ENCODE measurements at places on chromosomes 1 and 21.

- DNase-seq, result peak; percentile 13
Measured at GRCh38 chr1:56645677-56646305, 677 bp downstream of the PRKAA2 start.

DNA sequence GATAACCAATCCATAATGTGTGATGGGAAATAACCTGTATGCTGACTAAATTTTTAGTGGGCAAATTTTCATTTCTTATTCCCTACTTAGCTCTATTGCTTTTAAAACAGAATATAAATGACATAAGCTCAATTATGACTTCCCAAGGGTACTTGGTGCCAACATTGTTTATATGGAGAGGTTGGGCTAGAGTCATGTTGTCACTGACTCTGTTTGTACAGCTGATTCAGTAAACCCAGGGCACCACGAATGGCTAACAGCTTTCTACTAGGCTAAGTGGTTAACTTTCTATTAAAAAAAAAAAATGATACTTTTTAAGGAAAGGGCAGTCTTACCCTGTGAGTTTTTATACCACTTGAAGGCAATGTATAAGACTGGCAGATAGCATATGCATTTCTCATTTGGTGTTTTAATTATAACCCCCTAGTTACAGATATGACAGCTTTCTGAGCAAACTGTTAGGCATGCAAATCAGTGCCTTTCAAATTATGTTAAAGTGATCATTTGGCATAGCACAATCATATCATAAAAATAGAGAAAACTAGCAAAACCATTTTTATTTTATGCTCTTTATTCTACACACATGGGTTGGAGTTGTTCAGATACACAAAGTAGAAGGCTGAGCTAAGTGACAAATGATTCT is 147.1 kb downstream of the DNM3 start:
- DNase-seq, result no peak

GRCh38 chr1:203280061-203280460 is 25.3 kb upstream of the BTG2 start:
- no peak for DNase-seq

DNA sequence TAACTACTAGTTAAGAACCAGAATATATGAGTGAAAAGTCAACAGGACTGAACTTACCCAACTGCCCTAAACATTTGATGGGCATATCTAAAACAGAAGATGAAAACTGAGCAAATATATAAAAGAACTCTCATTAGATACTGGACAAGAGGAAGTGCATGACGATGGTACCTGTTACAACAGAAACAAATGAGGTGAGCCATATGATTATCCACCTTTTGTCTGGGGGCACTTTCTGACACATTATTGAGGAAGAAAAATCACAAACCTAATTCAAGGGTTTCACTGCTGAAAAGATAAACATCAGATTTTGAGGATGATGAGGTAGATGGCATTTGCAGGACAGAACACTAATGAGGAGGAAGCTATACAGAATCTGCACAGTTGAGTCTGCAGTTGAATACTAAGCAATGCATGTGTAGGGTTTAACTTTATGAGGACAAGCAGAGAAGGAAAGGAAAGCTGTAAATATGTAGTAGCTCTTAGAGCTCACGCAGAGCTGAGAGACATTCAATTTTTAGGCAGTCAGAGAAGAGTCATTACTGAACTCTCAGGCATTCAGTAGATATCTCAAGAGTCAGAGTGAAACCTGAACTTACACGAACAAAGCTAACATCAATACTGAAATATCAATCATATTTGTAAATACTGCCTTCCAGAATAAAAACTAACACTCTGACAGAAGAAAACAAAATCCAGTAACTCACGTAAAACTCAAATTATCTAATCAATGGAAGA is 262.1 kb downstream of the AKT3 start:
- no peak for DNase-seq

DNA sequence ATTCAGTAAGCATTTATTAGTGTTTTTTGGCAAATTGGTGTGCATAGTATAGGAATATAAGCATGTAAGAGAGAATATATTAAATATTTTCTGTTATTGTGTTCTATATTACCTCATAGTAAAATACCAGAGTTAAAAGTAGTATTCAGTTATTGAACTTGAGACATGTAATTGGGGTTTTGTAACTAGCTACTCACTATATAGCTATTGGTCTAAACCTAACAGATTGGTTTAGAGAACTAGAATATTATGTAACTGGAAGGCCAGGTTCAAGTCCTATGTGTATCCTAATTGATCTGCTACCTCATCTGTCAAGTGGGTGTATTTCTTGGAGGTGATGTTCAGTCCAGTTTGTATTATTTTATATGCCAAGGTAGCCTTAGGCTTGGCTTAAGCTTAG is 26.3 kb downstream of the CLIC4 start:
- DNase-seq, result no peak

GRCh38 chr1:109268431-109269211 is 14.3 kb downstream of the PSRC1 start:
- DNase-seq, result no peak

- peak; percentile 22 for DNase-seq
Measured at GRCh38 chr1:67749844-67750690, 65.1 kb downstream of the GADD45A start.

DNA sequence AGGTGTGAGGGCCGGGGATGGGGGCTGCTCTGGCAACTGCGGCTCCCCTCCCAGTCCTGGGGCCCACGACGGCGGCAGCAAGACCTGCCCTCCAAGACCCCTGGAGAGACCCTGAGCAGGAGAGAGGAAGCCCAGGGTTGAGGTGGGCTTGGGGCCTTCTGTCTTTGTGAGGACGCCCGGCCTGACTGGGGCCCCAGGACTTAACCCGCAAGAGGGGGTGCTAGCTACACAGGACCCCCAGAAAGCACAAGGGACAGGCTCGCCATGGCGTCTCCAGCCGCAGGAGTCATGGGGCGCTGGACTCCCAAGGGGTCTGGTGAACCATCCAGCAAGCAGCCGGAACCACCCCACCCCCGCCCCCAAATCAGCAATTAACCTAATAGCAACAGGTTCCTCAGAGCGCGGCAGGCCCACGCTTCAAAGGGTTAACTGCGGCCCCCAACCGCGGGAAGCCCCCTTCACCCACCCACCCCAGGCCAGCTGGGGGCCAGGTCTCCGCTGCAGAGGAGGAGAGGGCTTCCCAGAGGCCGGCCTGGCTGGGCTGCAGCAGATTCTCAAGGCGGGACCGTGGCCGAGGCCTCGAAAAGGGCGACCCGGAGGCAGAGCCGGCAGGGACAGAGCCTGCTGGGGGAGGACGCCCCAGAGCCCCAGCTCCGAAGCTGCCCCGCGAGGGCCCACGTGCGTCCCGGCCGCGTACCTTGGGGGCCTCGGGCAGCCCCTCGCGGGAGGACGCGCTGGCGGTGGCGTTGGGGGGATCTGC is 525 bp downstream of the C1QTNF12 start:
- no peak for DNase-seq

DNA sequence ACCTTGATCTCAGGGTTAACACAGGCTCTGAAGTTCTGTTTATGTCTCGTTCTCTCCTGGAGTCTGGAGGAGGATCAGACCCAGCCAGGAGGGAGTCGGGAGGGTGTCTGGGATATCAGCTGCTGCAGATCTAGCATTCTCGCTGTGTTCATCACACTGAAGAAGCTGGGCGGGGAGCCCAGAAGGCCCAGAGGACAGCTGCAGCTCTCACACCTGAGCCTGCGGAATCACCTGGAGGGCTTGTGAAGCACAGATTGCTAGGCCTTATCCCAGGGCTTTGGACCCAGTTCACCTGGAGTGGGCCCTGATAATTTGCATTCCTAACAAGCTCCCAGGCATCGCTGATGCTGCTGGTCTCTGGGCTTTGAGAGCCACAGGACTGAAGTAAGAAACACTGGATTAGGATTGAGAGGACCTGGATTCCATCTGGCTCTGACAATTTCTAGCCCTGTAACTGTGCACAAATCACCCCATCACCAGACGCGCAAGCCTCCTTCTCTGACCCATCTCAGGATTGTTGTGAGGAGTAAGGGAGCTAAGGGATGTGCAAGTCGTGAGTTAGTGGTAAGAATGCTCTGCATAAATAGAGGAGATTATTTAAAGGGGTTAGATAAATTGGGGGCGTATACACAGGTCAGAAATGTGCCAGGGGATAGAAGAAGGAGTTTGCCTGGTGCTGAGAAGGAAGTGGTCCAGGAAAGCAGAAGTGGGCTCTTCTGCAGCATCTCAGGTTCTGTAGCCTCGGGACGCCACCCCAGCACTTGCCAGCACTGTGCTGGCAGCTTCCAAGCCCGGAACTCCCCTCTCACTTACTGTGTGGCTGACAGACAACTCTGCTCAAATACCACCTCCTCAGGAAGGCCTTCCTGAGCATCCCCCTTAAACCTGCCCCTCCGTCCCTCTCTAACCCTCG is 19.1 kb downstream of the ABCA4 start:
- DNase-seq, result no peak

DNA sequence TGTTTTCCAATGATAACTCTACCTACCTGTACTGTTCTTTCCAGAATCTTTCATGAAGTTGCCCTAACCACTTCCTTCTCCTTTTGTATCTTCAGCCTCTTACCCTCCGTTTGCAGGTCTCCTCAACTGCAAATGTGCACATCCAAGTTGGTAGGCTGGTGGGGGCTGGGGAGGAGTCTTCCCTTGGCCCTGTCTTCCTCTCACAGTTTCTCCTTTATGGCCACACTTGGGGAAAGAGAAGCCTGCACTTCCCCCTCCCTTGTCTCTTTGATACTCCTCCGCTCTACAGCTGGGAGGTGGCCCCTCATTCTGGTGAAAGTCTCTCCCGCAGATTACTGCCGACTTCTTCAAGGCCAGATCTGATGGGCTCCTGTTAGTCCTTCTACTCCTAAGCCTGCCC is 26.9 kb upstream of the GPR88 start:
- DNase-seq, result no peak

DNA sequence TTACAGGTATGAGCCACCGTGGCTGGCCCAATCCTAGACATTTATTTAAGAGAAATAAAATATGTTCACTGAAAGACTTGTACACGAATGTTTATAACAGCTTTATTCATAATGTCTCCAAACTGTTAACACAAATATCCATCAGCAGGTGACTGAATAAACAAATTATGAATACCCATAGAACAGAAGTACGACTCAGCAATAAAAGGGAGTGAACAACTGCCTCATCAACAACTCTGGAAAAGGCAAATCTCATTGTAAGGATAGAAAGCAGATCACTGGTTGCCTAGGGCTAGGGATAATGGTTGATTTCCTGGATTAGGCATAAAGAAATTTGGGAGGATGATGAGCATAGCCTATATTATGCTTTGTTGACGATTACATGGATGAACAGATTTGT is 41.7 kb downstream of the GABPA start:
- no peak for DNase-seq
